NCI-H2081 treated with DMSO at 0.1 percent for 48 hours (cell line): ENCODE measurements at places on chromosomes 12 and 14.

DNA sequence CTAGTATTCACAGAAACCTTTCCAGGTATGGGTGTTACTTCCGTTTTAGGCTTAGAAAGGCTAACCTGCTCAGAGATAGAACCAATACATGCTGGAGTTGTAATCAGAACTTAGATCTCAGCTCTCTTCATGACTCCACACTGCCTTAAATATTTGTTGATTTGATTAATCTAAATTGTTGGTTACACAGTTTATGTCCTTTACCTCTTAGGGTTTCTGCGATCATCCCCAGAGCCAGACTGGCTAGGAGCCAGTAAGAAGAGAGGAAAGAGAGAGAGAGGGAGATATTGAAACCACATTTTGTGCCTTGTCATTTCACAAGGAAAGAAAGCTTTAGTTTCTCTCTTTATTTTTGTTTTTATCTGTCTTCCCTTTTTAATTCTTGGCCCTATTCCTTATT is 16.8 kb upstream of the MGP start:
- DNase-seq = no peak

- no peak for DNase-seq
Measured at GRCh38 chr12:112182499-112182898, 57.1 kb downstream of the TRAFD1 start.

- no peak for DNase-seq
Measured at GRCh38 chr14:55691659-55692058, 111.7 kb downstream of the KTN1 start.

DNA sequence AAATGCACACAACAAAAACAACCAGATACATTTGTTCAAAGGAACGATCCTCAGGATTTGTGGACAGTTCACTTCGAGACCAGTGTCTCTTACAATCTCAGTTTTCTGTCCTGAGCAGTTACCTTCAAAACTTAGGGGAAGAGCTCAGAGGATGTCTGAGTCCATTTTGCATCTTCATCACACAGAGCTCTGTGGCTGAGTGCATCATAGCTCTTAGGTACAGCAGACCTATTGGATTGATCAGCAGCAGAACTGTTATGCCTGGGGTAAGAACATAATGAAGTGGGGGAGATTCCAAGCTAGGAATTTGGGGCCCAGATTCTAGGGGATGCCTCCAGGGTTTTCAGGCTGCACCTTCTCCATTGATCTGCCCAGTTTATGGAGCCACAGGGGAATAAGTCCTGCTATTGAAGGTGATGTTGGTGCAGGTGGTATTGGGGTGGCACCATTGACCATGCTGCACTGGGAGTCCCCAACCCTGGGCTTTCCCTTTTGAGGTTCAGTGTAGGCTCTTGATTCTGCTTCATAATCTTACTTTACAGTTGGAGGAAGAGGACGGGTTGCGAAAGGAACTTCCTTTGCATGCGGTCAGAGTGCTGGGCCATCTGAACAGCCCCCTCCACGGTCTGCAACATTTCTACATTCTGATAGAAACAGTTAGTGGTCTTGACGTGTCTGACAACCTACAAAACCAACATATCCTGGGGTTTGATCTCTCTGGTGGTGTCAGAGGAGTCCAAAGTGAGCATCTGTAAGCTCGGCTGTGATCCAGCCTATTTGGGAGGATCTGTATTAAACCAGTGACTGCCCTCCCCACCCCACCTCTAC is 112.8 kb downstream of the CHST11 start:
- no peak for DNase-seq

- no peak for DNase-seq
Measured at GRCh38 chr12:120394483-120395367, 25.8 kb upstream of the MSI1 start.

DNA sequence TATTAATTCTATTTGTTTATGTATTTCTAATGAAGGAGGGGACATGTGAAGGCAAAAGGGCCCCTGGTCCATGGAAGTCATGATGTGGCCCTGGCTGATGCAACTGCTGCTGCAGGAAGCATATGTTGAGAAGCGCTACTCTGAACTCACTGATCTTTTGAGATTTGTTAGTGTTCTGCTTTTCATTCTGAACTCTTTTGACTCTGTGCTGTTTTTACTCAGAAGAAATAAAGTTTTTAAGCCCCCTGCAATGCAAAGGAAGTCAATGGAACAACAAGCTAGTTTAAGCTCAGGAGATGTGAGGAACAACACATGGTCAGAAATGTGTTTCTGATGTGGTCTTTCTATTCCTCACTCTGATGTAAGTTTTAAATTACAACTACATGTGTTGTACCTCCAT is 88.9 kb upstream of the BTG1 start:
- DNase-seq = no peak

DNA sequence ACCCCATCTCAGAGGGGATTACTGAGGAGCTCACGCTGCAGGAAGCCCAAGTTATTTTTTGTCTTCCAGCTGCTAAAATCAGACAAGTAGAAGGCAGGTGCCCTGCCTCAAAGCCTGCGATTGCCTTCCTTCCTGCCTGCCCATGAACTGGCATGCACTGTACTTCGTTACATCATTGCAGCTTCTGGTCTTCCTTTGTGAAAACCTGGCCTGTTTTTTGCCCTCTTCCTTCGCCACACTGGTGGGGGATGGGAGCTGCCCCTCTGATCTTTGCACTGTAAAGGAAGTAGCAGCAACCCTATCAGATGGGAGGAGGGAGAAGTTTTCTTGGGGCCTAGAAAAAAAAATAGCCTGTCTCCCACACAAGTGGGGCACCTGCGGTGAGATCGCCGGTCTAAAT is 1098.7 kb downstream of the BCL11B start:
- DNase-seq = no peak

GRCh38 chr14:78519863-78520262 is 349.7 kb downstream of the NRXN3 start:
- DNase-seq = no peak

DNA sequence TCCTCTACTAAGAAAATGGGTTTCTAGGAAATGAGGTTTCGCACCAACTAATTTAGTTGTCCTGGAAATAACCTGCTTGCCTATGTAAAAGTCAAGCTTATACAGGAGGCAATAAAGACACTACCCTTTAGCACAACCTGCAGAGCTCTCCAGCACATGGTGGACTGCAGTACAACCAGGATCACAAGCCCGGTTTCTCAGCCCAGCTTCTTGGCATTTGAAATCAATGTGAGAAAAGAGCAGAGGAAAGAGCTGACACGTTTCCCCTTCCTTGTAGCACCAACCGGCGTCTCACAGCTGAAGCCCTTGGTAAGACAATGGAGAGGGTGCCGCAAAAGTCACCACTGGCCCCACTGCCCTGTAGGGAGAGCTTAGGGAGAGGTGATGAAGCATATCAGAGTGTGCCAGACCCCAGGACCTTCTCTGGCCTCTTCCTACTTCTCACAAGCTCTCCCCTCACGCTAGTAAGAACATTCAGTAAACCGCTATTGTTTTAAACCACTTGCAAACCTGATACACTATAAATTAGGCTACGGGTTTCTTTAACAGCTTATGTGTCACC is 8.6 kb downstream of the SPTLC2 start:
- DNase-seq = no peak

- DNase-seq = no peak
Measured at GRCh38 chr12:122040579-122041386, 19.1 kb downstream of the BCL7A start.

DNA sequence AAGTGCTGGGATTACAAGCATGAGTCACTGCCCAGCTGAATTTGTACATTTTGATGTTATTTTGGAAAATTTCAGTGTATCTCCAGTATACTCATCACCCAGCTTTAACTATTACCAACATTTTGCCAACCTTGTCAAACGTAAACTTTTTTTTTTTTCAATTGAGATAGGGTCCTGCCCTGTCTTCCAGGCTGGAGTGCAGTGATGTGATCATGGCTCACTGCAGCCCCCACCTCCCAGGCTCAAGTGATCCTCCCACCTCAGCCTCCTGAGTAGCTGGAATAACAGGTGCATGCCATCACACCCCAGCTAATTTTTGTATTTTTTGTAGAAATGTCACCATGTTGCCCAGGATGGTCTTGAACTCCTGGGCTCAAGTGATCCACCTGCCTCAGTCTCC is 29.2 kb downstream of the MDM2 start:
- DNase-seq = no peak

- no peak for DNase-seq
Measured at GRCh38 chr12:24081606-24082005, 132.1 kb upstream of the SOX5 start.

GRCh38 chr14:53963320-53964227 is 6.9 kb upstream of the BMP4 start:
- no peak for DNase-seq

DNA sequence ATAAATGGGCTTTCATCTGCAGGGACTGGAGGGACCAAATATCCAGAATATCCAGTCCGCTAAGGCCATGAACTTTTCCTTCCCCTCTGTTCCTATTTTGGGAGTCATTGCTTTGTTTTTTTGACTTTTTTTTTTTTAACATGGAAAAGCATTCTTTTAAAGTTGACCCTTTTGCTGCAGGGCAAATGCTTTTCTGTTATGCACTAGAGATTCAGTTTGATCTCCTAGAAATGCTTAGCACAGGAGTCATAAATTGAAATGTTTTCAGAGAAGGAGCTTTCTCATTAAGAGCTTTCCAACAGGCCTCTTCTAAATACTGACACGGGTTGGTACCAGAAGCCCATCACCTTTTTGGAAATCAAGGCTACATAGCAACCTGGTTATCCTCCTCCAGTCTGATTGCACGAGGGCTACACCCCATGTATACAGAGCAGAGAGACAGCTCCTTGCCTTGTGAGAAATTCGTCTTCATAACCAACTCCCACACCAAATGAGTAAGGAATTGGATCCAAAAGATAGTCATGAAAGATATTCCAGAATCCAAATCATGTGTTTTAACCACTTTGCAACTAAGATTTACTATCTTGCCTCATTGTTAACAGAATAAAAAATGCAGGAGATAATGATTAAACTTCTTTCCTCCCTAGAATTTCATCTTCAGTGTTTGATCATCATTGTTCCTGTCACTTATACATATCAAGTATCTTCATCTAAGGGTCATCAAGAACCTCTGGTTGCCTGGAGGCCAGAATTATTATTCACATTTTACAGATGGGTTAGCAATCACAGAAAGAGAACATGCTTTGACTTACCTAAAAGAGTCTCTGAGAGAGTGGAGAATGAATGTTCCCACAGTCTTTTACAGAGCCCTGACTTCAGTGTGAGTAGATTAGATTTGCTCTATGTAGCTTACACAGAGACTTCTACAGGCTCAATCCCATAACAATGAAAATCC is 389.4 kb downstream of the ZFP36L1 start:
- no peak for DNase-seq

- peak; percentile 51 for DNase-seq
Measured at GRCh38 chr14:60862283-60862682, 118.6 kb downstream of the TRMT5 start.

DNA sequence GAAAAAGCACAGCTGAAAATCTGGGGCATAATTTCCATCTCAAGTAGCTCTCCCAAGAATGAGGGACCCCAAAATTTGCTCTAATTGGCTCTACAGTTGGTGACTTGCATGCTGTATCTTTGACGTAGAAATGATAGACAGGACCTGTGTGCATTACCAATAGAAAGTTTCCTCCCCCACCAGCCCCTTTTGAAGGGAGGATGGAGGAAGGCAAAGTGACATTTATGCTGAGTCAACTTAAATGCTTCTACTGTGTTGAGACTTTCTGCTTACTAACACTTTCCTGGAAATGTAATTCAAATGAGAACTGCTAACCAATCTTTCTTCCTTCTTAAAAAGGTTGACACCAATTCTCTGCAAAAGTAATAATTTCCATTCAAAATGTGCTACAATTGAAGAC is 31.9 kb downstream of the TSPAN8 start:
- DNase-seq = no peak

DNA sequence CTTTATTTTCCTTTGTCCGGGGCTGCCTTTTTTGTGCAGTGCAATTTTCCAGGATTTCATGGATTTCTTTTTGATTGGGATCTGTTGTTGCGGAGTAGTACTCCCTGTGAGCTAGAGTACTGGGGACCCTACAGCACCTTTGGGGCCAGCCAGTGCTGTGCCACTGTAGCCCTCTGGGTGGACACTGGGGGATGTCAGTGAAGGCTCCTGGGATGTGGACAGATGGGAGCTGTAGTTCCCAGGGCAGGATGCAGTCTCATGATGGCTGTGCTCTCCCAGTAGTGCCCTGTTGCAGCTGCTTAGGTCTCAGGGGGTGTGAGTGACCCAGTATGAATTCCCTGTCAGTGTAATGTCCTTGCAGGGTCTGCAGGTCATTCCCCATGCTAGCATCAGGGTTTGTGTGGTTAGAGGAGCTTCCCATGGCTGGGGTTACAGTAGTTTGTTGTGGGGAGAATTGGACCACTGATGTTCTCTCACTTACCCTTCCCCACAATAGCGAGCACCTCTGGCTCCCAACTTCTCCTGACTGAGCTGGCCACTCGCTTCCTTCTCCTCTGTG is 72.2 kb downstream of the BRMS1L start:
- no peak for DNase-seq

DNA sequence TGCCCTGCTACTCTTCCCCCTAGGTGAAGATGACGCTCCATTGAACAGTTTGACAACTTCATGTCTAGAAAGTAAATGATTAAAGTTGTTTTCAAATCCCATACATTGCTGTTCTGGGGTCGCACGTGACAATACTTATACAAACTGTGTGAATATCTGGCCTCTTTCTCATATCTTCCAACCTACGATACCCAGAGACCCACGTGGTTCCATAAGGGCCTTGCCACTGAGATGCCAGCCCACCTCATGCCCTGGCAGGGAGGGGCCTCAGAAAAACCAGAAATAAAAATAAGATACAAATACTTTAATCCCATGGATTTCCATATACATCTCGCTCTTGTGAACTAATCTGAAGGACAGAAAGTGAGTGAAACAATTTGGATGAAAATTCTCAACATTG is 4.5 kb downstream of the GZMB start:
- DNase-seq = no peak

DNA sequence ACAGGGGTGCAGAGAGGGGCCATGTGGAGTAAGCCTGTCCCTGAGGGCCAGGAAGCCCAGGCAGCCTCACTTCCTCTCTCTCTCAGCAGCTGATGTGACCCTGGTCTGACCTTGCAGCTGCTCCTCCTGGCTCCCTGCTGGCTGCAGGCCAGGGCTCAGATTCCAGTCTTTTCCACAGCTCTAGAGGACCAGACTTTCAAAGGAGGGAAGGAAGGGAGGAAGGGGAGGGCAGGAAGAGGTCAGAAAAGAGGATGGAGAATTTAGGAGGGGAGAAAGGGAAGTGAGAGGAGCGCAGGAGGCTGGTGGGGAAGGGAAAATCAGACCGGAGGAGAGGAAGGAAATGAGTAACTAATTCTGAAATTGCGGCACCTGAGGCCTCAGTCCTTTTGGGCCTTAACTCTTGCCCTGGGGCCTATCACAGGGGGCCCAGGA is 40.9 kb upstream of the VASH1 start:
- DNase-seq = no peak

DNA sequence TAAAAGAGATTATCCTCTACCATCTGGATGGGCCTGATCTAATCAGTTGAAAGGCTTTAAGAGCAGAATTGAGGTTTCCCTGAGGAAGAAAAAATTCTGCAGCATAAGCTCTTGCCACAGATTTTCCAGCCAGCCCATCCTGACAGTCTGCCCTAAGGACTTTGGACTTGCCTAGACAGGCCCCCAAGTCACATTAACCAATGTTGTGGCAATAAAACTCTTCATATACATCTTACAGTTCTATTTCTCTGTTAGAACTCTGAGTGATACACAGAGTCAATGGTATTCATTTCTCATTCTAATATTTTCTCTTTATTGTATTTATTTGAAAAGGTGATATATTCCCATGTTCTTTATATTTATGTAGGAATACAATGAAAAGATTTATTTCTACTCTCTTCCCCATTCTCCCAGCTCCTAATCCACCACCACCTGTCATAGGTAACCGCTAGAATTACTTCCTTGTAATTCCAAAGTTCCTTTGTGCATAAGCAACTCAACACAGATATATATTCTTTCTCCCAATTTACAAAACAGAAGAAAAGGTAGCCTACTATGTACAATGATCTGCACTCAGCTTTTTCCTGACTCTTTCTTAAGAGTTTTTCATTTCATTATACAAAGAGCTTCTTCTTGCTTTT is 182.1 kb downstream of the CAPZA3 start:
- DNase-seq = no peak
